PC-3 (cell line): ENCODE measurements at places on chromosomes 11 and 22.

GRCh38 chr11:32353884-32354283 is 81.5 kb downstream of the WT1 start:
- H3K4me1 ChIP-seq = no peaks in the 10 kb centered on the region
- no peaks in the 10 kb centered on the region for H3K27me3 ChIP-seq
- no peak for DNase-seq
- no peak overlapping the region for H3K4me3 ChIP-seq

DNA sequence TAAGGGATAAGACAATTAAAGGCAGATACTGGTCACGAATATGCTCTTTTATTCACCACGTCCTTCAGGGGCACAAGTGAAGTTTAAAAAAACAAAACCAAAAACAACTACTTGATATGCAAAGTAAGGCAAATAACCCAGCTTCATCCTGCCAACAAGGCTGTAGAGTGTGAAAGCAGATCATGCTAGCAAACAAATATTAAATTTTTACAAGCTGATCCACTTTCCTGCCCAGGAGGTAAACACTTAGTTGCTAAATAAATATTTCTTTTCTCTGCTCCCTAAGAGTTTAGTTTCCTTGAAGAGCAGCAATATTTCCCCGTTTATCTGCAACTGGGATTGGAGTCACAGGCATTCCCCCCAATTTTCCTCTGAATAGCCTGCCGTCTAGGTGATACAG is 300.2 kb downstream of the LARGE1 start:
- H3K4me3 ChIP-seq = no peak overlapping the region
- DNase-seq = no peak
- no peaks in the 10 kb centered on the region for H3K27me3 ChIP-seq
- no peaks in the 10 kb centered on the region for H3K36me3 ChIP-seq
- H3K27ac ChIP-seq = no peak overlapping the region

DNA sequence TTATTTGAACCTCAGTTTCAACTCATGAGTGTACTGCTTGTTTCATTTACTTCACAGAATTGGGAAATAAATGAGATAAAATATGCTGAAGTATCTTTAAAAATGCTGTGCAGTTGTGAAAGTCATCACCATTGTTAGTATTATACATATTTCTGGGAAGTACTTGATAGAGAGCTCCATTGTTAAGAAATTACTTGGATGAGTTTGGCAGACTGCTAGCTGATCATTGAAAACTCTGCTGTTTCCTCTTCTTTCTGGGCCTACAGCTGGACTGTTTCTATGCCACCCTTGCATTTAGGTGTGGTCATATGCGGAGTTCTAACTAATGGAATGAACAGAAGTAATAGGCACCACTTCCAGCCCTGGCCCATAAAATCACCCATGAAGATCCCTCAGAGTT is 10.0 kb downstream of the SIK2 start:
- H3K4me1 ChIP-seq = 0 out of 2 replicates have a peak, but pooled peaks cover under 1% of the 10 kb centered on the region
- no peak for DNase-seq
- H3K4me3 ChIP-seq = no peak overlapping the region
- no peaks in the 10 kb centered on the region for H3K27me3 ChIP-seq
- H3K27ac ChIP-seq = no peak overlapping the region

GRCh38 chr11:78230161-78230877 is 41.6 kb downstream of the USP35 start:
- no peaks in the 10 kb centered on the region for H3K27me3 ChIP-seq
- peaks cover 11% of the 10 kb centered on the region for H3K4me1 ChIP-seq
- H3K27ac ChIP-seq = no peak overlapping the region
- no peaks in the 10 kb centered on the region for H3K36me3 ChIP-seq
- H3K4me3 ChIP-seq = no peak overlapping the region

- DNase-seq = no peak
- no peaks in the 10 kb centered on the region for H3K36me3 ChIP-seq
- no peak overlapping the region for H3K4me3 ChIP-seq
- peaks cover 12% of the 10 kb centered on the region for H3K27me3 ChIP-seq
- no peaks in the 10 kb centered on the region for H3K4me1 ChIP-seq
Measured at GRCh38 chr22:47484960-47485569, 722.6 kb downstream of the TBC1D22A start.

- H3K36me3 ChIP-seq = no peaks in the 10 kb centered on the region
- H3K4me3 ChIP-seq = no peak overlapping the region
- H3K4me1 ChIP-seq = 0 out of 2 replicates have a peak, but pooled peaks cover 5% of the 10 kb centered on the region
- DNase-seq = peak; percentile 65
- H3K27me3 ChIP-seq = no peaks in the 10 kb centered on the region
Measured at GRCh38 chr11:125514336-125515101, 18.5 kb upstream of the FEZ1 start.

DNA sequence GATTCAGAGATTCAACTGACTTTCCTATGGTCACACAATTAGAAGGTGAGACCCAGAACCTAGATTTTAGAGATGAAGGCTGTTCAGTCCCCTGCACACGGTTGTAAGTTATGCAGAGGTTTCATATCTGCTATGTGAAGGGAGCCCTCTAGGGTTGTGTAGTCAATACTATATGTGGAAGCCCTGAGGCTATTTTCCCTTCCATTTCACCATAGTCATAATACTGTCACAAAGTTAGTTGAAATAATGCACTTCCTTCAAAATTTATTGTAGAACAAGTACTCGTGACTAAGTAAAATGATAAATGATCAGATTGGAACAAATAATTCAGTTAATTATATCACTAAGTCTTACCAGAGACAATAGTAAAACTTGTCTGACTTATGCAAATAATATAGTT is 48.8 kb downstream of the ENDOD1 start:
- DNase-seq = peak; percentile 49
- no peaks in the 10 kb centered on the region for H3K36me3 ChIP-seq
- no peak overlapping the region for H3K4me3 ChIP-seq
- no peaks in the 10 kb centered on the region for H3K27me3 ChIP-seq
- peaks cover 24% of the 10 kb centered on the region for H3K4me1 ChIP-seq

GRCh38 chr11:8672346-8672745 is 10.1 kb downstream of the TRIM66 start:
- no peak overlapping the region for H3K4me3 ChIP-seq
- no peak for DNase-seq
- no peaks in the 10 kb centered on the region for H3K27me3 ChIP-seq
- peak overlapping the region; percentile 61; the same call in 1 of the 2 replicates for H3K27ac ChIP-seq

GRCh38 chr11:34275486-34275885 is 82.3 kb downstream of the ABTB2 start:
- peak overlapping the region; percentile 82 for H3K27ac ChIP-seq
- peaks cover 21% of the 10 kb centered on the region for H3K4me1 ChIP-seq
- no peaks in the 10 kb centered on the region for H3K36me3 ChIP-seq
- DNase-seq = peak; percentile 11
- H3K4me3 ChIP-seq = peak overlapping the region; percentile 15; the same call in 1 of the 2 replicates
- H3K27me3 ChIP-seq = no peaks in the 10 kb centered on the region
